ENCODE measurements at places on chromosomes 16 and 17.
A peak's percentile ranks its signal among the peaks of the same experiment; 100 is the strongest.

GRCh38 chr17:47716375-47716774 lies 16.7 kb upstream of the TBX21 start:
- DNase-seq, result no peak

DNA sequence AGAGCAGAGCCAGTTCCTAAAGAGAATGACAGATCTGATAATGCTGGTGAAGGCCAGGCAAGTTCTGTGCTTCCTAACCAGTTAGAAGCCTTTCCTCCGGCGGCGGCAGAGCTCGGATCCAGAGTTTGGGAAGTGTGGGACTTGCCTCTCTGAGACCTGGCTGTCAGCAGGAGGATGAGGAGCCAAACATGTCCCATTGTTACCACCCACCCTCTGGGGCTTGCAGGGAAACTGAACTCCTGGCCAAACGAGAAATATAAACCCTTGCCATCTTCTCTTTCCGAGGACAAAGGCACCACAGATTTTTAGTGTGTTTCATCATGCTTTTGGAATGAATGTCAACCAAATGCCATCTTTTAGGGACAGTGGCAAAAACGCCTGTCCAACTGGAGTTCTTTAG lies 80.2 kb upstream of the SMURF2 start:
- DNase-seq, result no peak

- no peak for DNase-seq
These were observed 253.4 kb upstream of the RPL38 start for GRCh38 chr17:73949903-73950592.

GRCh38 chr16:74950511-74950910 lies 34.4 kb downstream of the WDR59 start:
- DNase-seq, result no peak

DNA sequence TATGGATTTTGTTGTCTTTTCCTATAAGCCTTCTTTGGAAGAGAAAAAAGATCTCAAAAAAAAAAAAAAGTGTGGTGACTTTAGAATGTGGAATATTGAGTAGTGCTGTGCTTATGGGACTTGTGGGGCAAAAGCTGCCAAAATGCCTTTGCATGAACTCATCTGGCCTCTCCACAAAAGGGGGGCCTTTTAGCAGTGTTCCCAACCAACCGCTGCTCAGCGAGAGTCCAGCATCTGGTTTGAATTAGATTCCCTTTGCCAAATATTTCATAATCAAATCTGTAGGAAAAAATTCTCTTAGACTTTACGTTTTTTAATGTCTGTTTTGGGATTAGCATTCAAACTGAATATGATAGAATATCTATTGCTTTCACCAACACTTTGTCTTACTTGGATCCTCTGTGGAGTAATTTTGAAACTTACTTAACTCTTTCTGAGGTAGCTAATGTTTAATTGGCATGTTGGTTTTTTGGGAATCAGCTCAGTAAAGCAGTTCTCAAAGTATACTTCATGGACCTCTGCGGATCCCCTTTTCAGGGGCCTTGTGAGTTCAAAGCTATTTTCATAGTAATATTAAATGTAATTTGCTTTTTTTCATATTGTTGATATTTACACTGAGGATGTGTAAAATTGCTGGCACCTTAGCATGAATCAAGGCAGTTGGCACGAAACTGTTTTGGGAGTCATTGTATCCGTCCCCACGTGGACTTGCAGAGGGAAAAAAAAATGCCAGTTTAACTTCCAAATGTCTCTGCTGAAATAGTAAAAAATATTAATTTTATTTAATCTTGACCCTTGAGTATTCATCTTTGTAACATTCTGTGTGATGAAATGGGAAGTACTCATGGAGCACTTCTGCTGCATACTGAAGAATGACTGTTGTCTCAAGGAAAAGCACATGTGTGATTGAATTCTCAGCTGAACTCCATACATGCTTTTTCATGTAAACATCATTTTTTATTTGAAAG lies 34.7 kb upstream of the VPS4A start:
- no peak for DNase-seq

DNA sequence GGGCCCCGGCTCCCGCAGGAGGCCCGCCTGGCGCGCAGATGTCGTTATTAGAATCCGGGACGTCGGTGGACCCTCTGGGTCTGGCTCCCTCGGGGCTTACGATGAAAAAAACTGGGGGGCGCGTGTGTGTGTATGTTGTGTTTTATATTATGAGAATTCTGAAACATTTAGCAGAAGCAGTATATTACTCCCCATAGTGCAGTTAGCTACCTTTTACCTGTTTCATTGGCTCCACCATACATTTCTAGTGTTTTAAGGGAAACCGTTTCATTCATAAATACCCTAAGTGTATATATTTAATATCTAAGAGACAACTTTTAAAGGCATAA lies 486 bp upstream of the DNAJA2 start:
- DNase-seq, result no peak

- no peak for DNase-seq
These were observed 29.0 kb downstream of the ZFHX3 start for GRCh38 chr16:73018821-73019456.

DNA sequence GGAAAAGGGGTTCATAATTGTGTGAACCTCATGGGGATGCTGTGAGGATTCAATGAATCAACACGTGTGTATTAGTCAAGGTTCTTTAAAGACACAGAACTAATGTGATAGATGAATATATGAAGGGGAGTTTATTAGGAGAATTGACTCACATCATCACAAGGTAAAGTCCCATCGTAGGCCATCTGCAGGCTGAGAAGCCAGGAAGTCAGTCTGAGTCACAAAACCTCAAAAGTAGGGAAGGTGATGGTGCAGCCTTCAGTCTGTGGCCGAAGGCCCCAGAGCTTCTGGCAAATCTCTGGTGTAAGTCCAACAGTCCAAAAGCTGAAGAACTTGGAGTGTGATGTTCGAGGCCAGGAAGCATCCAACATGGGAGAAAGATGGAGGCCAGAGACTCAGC lies 413.4 kb downstream of the CDH13 start:
- no peak for DNase-seq

- no peak for DNase-seq
These were observed 1336.6 kb upstream of the CDH8 start for GRCh38 chr16:63372815-63373214.

- DNase-seq, result no peak
These were observed 4.5 kb downstream of the C17orf50 start for GRCh38 chr17:35765086-35765710.

GRCh38 chr17:51362811-51363585 lies 102.7 kb downstream of the UTP18 start:
- DNase-seq, result no peak

DNA sequence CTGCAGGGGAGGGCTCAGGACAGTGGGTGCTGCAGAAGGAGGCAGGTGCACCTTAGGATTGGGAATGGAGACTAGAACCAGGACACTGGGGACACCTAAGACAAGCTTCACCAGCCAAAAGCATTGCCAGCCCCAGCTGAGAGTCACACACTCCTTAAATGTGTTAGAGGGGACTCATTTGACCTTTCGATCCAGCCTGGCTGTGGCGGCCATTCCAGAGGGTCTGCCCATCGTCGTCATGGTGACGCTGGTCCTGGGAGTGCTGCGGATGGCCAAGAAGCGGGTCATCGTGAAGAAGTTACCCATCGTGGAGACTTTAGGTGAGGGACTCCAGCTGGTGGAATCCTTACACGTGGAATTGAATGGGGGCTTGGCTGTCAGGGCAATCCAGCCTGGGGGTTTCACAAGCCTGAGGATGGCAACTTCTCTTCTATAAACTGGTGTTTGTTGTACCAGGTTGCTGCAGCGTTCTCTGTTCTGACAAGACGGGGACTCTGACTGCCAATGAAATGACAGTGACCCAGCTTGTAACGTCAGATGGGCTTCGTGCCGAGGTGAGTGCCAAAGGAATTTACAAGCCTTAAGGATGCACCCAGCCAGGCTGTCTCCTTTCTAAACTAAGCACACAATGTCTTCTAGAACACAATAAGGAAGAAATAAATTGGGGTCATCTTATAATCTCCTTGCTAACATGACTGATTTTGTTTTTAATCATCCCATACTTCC lies 65.3 kb downstream of the MEAK7 start:
- no peak for DNase-seq

GRCh38 chr16:65713181-65713808 lies 591.4 kb upstream of the CDH11 start:
- no peak for DNase-seq

GRCh38 chr17:51259564-51260236 lies at the start of gene MBTD1:
TSS of gene MBTD1 (minus strand) at chr17:51260049. CDS start at chr17:51225161, 34,888 bp downstream.
- DNase-seq, result peak; percentile 88

- no peak for DNase-seq
These were observed 21.3 kb downstream of the OTOA start for GRCh38 chr16:21685034-21685455.
